ENCODE measurements at places on chromosomes 4 and X. TPM values are rescaled to one million over a fixed set of nuclear protein-coding genes. Genes with fewer than 3 reads are reported as not detected.

DNA sequence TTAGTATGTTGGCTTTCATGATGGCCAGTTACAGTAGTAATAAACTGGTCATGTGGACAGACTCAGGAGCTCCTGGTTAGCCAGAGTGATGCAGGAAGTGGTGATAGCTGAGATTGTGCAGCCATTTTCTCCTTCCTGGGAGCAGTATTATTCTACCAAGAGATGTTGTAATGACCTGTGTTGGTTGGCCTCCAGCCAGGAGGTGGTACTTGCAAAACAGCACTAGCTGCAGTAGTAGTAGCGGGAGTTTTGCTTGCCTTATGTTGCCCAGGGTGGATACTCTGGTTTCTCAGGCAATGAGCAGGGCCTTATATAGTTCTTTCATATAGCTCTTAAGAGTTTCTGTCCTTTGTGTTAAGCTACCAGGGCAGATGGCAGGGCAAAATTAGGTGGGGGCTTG lies 998.8 kb downstream of the GLUD2 start:
- no peak for DNase-seq

DNA sequence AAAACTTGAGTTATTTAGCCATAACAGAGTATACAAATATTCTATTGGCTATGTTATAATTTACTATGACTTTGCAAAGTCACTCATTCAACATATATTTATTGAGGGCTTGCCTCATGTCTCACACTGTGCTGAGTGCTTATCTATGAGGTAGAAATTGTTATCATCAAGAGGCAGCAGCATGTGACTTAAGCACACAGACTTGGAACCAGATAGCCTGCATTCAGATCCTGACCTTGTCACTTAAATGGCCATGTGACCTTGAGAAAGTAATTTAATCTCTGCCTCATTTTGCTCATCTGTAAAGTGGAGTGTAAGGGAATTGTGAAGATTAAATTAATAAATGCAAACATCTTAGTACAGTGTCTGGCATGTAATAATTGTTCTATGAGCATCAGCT lies 10.1 kb upstream of the EXOSC9 start:
- no peak for DNase-seq

DNA sequence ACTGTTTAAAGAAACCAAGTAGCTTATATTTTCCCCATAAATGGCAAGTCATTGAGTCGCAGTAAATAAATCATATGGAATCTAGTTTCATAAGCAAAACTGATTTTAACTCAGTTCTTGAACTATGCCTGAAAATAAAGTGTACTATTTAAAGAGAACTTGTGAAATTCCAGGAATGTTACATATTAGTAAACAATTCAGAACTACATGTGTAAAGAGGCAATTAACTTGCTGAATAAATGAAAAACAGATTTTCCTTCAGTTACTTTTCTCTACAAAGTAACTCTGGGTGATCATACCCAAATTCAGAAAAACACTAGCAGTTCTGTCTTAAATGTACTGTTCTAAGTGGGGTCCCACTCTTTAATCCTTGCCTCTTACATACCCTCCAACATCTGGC lies 236.1 kb upstream of the EDNRA start:
- no peak for DNase-seq

DNA sequence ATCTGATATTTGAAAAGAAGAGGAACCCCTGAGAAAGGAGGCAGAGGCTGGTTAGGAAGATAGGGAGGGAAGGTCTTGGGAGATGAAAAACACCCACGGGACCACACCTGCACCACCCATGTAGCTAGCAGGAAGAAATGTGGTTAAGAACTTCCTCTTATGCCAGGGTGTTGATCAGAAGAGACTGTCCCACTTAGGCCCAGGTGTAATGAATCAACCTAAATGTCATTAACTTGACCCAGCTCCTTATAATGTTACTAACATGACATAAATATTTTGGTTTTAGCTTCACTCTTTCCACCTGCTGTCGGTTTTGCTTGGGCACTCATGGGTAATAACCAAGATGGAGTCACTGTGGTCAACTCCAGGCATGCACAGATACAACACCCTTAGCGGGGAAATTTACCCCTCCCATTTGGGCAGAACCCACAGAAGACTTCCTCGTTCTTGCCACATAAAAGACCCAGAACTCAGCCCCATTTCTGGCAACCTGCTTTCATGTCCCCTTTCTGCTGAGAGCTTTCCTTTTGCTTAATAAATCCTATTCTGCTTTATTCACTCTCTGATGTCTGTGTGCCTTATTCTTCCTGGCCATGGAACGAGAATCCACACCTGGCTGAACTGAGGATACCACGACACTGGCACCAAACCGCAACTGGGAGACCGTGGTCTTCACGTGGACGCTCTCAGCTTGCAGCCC lies 46.8 kb downstream of the ZNF141 start:
- no peak for DNase-seq

DNA sequence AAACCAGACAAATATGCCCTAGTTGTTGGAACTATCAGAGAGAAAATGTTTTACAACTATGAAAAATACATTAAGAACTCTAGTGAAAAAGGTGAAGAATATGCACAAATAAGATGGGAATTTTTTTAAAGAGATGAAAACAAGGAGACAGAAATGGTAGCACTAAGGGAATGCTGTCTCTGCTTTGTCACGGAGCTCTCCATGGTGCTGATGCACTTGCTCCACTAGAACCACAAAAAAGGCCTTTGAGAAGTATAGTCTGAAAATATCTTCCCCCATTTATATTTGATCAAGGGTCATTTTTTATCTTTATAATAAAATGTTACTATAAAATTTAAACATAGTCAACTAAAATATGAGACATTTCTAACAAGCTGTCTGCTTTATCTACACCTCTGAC lies 1655.5 kb upstream of the AGA start:
- DNase-seq, result no peak

DNA sequence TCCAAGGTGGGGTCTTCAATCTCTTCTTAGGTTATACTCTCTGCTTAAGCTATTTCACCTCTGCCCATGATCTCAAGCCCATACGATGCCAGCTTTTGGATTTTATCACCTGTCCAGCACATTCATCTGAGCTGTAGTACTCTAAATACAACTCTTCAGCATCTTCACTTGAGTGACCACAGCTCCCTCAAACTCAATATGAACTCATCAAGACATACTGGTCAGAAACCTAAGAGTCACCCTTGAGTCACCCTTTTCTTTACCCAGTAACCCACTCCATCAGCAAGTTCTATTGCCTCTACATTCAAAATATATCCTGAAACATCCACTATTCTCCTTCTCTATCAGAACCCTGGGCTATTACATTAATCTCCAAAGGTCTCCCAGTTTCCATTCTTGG lies 69.4 kb downstream of the DCHS2 start:
- DNase-seq, result no peak

GRCh38 chr4:152534541-152535359 lies 1.1 kb downstream of the FBXW7 start:
- no peak for DNase-seq

DNA sequence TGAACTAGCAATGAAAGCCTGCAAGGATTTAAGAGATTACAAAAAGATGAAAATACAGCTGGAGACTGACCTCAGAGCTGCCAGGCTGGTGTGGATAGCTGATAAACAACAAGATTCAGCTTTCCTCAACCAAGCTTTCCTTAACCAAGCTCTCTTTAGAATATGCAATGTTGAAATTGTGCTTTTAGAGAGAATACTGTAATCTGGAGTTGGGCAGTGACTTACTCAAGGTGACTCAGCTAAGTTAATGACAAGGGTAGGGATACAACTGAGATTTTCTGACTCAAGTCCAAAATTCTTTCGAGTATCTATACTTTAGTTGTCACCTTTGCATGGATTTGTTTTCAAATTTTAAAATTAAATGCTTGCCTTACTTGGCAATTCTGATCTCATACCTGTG lies 98.0 kb downstream of the AMMECR1 start:
- DNase-seq, result no peak

DNA sequence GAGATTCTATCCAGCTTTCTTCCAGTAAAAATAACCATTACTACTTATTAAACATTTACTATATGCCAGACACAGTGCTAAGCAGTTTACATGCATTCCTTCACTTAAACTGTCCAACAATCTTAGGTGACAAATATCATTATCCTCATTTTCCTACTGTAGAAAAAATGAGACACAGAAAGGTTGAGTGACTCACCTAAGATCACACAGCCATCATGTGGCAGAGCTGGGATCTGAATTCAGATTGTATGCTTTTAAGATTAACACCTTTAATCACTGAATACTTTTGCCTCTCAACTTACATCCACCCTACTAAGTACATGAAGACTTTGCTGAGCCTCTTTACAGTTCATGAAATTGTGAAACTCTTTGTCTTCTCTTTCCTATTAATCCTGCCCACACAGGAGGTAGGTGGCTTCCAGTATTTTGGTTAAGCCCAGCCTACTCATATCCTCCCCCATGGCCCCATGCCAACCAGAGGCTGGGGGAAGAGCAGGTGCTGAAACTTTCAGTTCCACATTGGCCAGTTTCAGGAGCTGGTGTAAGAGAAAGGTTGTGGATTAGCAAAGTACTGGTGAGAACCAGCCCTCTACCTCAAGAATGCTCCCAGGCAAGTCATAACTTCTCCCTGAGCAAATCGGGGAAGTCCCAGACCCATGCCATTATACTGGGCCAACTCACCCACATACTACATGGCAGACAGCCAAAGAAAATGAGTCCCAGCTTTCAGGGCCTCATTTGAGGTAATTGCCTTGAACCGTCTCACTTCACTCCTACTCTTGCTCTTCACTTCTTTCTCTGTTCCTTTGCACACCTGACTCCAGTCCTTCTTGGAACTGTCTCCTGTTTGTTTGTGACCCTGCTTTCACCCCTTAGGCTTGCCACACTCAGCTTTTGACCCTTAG lies 211.1 kb downstream of the GUCY2F start:
- peak; percentile 22 for DNase-seq

DNA sequence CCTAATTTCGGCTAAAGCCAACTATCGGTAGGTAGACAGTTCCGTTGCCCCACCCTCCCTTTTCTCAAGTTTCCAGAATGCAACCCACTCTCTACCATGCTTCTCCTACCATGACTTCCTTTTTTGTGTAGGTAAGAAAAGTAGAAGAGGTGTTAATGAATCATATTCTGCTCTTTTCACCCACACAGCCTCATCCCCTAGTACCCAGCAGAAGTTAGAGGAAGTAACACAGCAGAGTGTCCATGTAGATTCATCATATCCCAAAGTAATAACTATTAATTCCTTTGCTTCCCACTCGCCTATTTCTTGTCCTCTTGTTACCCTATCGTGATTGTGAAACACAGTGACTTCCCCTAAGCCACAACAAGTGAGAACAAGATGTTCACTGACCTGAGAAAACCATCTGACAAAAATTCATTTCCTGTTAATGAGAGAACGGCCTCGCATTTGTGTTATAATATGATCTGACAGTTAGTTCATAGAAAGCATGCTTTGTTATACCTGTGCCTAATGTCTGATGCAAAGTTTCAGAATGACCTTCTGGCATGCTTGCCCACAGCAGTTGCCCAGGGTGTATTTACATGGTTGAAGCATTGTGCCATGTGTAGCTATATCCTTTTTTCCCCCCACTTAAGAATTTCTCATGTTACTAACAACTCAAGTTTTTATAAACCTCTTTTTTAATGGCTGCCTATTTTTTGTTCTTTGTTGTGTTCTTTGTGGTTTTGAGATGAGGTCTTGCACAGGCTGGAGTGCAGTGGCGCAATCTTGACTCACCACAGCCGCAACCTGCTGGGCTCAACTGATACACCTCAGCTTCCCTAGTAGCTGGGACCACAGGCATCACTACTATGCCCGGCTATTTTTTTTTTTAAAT lies 185.6 kb downstream of the RAP1GDS1 start:
- peak; percentile 43 for DNase-seq

DNA sequence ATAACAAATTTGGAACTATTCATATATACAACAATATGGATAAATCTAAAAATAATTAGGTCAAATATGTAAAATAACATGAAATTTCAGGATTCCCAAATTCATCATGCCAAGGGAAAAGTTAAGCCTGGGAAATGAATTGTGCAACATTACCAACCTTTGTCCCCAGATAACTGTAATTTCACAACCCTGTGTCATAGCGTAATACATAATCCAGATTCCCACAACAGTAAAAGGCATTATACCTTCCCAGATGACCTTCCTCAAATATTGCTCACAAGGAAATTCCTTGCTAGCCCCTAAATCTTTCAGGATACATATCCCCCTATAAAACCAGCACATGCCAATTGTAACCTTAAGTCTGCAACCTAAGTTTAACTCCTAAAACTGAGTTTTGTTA lies 32.9 kb upstream of the RAB40A start:
- no peak for DNase-seq

- no peak for DNase-seq
Observed at GRCh38 chr4:99054428-99054994, 34.1 kb downstream of the ADH5 start.

DNA sequence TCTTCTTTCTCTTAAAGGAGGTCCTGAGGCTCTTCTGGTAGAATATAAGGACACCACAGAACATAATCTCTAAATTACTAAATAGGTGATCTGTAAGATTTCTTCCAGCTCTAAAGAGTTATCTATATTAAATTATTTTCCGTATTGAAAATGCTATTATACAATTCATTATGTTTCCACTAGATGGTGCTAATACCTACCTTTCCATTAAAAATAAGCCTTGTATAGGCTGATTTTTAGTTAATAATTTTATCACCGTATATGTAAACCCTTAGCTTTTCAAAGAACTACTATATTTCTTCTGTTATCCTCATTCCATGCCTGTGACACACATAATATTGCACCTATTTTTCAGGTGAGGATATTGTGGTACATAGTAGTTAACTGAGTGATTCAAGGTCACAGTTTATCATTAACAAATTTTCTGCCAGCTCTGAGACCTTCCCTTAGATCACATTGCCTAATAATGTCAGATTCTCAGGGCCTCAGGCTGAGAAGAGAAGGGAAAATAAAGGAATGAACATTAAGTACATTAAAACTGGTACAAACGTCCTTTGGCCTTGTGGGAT lies 138.8 kb downstream of the TEX11 start:
- no peak for DNase-seq

DNA sequence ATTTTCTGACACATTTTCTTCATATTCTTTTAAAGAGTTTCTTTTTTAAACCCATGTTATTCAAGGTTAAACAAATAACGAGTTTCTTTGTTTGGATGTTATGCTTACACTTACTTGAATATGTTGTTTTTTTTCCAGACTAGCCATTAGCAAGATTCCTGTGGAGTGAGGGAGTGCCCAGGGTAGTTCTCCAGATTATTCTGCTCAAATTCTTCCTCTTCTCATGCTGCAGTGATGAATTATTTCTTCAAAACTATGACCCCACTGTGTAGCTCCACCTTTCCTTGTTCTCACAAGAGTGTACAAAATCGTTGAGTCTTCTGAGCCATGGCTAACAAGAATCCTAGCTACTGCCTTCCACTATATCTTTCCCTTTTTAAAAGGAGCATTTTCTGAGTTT lies 134.1 kb upstream of the ELOVL6 start:
- DNase-seq, result no peak

The MAGEA1 gene
- not detected for total RNA-seq

The CCSER1 gene
- total RNA-seq, result not detected

The LGI2 gene
- under 0.01 TPM for total RNA-seq

The TSPAN7 gene
- total RNA-seq, result 0.29 TPM

The ERCC6L gene
- 6.6 TPM for total RNA-seq

The LEF1 gene
- total RNA-seq, result 1.2 TPM

The PROM1 gene
- total RNA-seq, result 41.9 TPM

Data from epithelial cell of proximal tubule (primary cell).